Glutamatergic neuron (in vitro differentiated cells): ENCODE measurements at places on chromosomes 5 and 9.

DNA sequence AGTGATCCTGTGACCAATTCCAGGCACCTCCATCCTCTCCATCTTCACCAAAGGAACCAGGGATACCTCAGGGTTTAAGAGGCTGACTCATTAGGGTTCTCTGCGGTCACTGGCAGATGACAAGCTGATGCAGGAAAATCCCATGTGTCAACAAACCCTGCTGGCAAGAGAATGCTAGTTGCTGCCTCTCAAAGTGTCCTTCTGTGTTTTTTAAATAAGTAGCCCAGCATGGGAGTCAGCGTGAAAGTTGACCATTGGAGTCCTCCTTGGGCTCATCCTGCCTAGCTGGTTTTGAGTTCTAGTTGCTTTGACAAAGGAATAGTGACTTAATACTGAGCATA is 200.2 kb downstream of the SLIT3 start:
- DNase-seq = no peak

DNA sequence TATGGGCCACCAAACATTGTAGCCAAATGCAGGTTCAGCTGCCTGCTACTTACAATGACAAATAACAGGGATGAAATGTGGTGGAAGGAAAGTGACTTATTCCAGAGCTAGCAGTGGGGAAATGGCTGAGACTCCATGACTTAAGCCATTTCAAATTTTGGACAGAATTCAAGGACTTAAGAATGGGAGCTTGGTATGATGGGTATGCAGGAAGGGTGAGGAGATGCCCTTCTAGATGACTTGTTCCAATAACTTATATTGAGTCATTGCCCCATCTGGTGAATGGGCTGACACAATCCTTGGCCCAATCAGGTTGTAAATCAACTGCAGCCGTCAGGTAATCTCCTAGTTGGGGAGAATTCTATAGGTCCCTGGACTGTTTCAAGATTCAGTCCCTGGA is 230.7 kb upstream of the SGCD start:
- no peak for DNase-seq

GRCh38 chr9:110041452-110041851 is 166.5 kb downstream of the C9orf152 start:
- no peak for DNase-seq

DNA sequence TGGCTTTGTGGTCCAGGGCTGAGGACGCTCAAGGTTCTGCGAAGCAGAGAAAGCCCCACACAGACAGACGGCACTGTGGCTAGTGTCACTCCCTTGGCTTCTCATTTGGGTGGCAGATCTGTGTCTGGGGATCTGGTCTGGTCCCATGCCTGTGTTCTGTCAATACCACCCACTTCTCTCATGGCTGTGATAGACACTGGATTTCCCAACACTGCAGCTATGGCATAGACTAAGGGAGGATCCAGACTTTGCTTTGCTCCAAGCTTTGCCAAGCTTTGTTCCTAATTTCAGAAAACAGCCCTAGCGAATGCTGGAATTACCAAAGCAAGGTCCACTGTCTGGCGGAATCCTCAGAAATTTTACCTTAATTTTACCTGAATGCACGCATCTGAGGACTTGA is 62.1 kb downstream of the GADD45G start:
- no peak for DNase-seq

- DNase-seq = no peak
Observed at GRCh38 chr5:66306844-66307315, 162.8 kb downstream of the SREK1 start.

DNA sequence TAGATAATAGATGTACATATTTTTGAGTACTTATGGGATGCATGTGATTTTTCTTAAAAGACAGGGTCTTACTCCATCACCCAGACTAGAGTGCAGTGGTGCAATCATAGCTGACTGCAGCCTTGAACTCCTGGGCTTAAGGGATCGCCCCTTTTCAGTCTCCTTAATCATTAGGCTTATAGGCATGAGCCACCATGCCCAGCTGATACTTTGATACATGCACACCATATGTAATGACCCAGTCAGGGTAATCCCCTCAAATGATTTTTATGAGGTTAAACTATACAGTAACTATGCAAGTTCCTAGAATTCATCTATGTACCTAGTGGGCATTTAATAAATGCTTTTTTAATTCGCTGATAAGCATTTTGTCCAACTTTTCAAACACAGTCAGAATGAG is 292.3 kb downstream of the DTWD2 start:
- no peak for DNase-seq

DNA sequence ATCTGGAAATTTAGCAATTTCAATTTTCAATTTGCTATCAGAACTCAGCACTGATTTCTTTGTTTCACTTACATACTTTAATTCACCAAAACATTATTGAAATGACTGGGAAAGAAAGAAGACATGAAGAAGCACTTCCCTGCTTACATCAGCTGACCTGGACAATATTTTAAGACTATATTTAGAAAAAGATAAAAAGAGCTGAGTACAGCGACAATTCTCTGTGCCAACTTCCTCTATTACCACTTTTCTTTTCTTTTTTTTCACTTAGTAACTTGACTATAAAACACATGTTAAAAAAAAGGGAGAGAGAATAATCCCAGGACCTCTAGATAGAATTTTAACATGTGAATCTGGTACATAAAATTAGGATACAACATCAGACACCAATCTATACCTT is 35.6 kb downstream of the MEF2C start:
- DNase-seq = no peak
